ENCODE measurements at places on chromosomes 3 and 15.

GRCh38 chr15:41256103-41256502 is 25.0 kb downstream of the CHP1 start:
- no peak for DNase-seq

GRCh38 chr3:44186111-44186672 is 55.5 kb upstream of the TOPAZ1 start:
- no peak for DNase-seq

DNA sequence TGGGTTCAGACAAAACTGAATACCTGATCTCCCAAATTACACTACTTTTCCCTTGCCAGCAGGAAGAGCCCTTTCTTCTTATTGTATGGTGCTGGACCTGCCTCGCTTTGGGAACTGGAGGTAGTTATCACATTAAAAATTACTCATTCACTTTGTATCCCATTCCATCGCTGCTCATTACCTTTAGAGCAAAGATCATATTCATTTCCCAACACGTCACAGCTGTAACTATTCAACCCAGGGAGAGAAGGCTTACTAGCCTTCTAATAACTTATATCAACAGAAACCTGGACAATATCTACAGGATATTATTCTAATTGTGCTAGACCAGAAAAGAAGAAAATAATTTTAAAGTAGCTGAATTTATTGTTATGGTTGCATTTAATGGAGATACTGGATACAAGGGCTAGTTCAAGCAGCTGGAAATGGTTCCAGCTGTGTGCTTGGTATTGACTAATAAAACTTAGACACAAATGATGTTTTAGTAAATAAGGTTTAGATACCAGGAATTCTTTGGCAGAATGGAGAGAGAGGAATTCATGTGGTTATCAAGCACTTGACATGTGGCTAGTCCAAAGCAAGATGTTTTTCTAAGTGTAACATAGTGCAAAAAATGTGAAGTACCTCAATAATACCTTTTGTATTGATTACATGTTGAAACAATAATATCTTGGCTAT is 656.3 kb downstream of the ROBO1 start:
- no peak for DNase-seq

DNA sequence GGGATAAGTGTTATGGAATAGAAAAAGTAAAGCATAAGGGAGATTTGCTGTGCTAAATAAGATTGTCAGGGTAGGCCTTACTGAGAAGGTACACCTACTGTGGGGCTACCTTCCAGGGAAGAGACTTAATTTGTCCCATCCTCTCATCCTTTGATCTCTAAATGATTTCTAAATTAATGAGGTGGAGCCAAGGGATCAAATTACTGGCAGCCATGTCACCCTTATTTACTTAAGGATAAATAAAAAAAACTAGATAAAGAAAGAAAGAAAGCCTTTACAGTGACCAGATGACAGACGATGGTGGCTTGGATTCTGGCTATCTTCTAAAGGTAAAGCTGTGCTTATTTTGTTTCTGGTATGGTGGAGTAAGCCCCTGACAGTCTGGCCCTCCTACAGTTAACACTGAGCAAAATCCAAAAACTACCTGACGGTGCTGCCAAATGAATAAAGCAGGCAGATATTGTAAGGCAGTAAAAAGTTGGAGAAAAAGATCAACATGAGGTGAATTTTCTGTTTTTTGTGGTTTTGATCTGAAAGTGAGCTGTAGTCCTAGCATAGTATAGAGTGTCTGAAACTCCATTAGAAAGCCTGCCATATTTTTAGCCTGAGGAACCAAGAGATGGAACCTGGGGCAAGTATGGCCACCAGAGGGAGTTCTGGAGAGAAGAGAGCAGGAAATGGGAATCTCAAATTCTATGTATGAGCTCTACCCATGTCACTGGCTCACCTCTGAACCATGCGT is 285.1 kb upstream of the MANF start:
- DNase-seq = peak; percentile 43

Data from NCI-H2029 (cell line).